ENCODE measurements at places on chromosomes 12 and 14.

GRCh38 chr14:96567289-96567899, 65.2 kb downstream of the PAPOLA start:
- peak; percentile 58 for DNase-seq

DNA sequence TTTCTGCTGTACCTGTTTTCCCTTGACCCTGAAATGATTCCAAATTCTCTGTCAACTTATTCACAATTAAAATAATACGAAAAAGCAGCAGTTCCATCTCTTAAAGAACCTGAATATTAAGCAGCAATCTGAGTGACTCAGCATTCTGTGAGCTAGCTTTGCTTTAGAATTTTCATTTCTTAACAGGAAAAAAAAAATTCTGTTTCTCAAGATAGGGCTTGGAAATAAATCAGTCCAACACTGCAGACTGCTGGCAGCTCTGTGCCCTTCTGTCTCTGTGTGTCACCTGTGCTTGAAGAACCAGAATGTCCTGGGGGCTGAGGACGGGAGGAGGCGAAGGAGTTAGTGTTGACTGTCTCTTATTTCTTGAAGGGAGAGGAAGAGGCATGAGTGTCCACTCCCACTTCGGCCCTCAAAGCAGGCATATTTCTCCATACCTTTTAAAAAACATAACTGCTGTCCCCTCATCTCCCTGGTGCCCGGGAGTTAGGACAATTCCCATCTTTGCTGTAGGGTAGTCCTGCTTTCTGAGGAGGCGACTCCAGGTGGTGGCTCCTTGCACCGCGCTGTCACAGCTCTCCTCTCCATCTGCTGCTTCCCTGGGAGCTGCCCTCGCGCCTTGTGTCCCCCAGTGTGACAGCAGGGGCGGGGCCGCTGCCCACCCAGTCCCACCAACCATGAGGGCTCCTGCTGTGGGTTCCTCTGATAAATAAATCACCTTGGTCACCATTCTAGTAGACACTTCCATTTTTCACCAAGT, 203.1 kb downstream of the CALM1 start:
- DNase-seq, result no peak

GRCh38 chr12:71810921-71811320, 28.6 kb upstream of the TBC1D15 start:
- no peak for DNase-seq

DNA sequence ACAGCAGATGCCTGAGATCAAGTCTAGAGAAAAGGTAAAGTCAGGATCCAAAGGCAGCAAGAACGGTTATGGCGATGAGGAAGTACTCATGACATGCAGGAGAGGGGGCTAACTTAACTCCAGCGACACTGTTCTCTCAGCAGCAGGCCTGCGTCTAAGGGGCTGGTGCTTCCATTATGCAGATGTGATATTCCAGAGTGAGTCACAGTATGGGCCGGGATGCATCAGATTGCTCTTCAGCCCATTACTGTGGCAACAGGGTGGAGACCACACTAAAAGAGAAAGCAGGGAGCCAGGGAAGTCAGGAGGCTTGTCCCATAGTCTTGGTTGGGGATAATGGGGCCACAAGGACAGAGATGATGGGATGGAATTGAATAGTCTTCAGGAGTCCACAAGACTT, 151.8 kb upstream of the NTF3 start:
- no peak for DNase-seq

GRCh38 chr14:105165761-105166485, 2.7 kb downstream of the JAG2 start:
- no peak for DNase-seq

DNA sequence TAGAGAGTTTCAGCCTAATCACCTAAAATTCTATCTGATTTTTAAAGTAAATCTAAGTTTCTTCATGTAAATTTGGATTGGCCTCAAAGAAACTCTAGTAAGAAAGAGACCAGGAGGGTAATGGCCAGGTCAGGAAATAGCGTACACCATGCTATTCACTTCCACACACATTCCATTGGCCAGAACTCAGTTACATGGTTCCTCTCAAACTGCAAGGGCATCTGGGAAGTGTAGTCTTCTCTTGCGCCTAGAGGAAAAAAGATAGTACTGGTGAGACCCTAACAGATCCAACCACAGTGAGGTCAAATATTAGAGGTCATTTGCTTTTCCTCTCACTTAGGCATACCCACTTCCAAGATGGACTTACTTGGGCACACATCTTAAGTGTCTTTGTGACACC, 39.1 kb downstream of the MBIP start:
- peak; percentile 2 for DNase-seq

DNA sequence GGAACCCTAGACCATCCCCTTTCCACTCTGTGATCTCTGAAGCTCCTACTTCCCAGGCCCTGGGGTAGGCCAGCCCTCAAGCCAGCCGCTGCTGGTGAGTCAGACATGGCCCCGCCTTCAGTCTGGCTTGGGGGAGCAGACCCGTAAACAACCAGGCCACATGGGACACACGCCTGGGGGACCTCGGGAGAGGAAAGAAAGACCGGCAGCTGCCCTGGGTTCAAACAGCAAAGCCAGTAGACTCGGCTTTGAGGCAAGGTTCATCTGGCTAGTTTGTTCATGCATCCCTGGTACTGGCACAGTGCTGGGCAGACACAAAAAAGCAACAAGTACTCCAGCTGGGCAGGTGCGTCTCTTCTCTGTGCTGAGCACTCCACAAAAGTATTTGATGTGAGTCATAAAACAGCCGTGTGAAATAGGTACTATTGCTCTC, 101.9 kb downstream of the SETD3 start:
- DNase-seq, result peak; percentile 12

DNA sequence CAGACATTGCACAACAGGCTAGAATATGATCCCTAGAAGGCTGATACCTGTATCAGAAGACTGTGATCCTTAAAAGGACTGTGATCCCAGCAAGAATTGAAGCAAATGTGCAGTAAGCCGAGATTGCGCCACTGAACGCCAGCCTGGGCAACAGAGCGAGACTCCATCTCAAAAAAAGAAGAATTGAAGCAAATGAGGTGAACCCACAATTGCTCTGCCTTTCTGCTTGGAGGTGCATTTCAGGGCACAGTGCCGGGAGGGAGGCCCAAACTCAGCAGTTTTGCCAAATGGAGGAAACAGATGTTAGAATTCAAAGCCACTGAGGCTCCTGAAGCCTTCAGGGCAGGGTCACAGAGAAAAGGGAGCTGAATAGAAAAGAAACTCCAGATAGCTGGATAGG, 61.1 kb upstream of the COCH start:
- DNase-seq, result no peak
